ENCODE measurements at places on chromosomes 4 and X.

- no peak for DNase-seq
Measured at GRCh38 chr4:11534623-11535302, 106.1 kb upstream of the HS3ST1 start.

GRCh38 chr4:94827481-94828110 lies 69.8 kb downstream of the BMPR1B start:
- DNase-seq = peak; percentile 83

DNA sequence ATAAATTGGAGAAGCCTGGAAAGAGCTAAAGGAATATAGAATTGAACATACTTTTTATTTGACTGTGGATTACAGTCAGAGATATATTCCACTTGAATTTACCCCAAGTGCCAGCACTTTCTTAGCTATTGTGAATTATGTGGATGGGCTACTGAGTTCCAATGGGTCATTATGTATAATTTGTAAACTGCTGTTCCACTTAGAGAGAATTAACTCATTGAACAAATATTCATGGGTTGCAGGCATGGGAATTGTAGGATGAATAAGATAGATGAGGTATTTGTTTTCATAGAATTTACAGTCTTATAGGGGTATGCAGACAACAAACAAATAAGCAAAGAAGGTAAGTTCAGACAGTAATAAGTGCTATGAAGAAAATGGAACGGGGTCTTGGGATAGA lies 195.7 kb downstream of the SHROOM3 start:
- DNase-seq = peak; percentile 55

GRCh38 chrX:54044877-54045338 lies 635 bp upstream of the PHF8 start:
- DNase-seq = no peak

- no peak for DNase-seq
Measured at GRCh38 chr4:55138367-55138766, 13.0 kb upstream of the KDR start.

GRCh38 chr4:176834531-176834930 lies 41.8 kb upstream of the VEGFC start:
- DNase-seq = no peak

GRCh38 chr4:181597766-181598165 lies 645.4 kb upstream of the TENM3 start:
- DNase-seq = peak; percentile 42

- no peak for DNase-seq
Measured at GRCh38 chr4:136650541-136651277, 881.6 kb downstream of the PCDH18 start.

GRCh38 chrX:118423558-118423957 lies 72.1 kb upstream of the DOCK11 start:
- DNase-seq = no peak

GRCh38 chrX:104854188-104854587 lies 288.2 kb downstream of the IL1RAPL2 start:
- peak; percentile 23 for DNase-seq

DNA sequence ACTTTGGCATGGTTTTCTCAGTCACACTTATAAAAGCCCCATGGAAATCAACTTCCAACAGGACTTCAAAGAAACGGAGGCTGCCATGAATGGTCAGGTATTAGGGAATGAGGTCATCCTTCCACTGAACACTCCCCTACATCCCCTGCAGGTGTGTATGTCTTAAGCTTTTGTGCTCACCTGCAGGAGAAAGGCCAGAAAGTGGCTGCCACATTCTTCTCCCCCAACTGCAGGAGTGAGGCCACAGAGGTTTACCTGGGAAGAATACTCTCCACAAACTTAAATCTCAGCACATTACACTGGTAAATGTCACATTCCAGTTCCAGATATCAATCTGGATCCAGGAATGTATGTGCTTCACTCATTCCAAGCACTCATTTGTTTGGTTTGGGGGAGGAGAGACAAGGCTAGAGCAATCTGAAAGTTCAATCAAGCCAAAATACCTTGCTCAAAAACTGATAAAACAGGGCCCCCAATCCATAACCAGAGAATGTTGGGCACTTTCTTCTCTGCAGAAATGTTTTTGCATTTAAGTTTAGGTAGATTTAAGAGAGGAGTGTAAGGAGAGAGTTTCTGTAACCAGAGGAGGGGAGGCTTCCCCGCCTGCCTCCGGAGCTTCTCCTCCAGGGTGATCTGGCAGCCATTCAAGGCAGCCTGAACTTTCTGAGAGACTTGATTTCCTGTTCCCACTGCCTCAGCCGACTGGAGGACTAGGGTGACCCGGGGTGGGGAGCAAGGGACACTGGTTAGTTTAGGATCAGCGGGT lies 15.4 kb downstream of the FAM9C start:
- DNase-seq = peak; percentile 70

DNA sequence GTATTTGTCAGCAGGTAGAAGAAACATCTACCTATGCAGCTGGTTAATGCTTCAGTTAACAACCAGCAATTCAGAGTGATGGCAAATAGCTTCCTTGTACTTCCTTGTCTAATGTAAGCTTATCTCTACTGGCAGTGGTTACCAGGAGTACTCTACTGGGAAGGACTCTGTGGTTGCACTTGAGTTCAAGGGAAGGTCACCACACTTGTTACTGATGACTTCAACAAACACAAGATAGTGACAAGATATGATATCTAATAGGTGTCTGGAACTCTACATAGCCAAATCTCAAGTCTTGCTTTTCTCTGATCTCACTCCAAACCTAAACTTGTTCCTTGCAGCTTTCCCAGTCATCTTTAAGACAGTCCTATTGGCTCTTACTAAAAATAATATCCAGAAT lies 1644.9 kb upstream of the TENM3 start:
- no peak for DNase-seq

- DNase-seq = no peak
Measured at GRCh38 chr4:13538427-13538973, 5.8 kb downstream of the NKX3-2 start.

DNA sequence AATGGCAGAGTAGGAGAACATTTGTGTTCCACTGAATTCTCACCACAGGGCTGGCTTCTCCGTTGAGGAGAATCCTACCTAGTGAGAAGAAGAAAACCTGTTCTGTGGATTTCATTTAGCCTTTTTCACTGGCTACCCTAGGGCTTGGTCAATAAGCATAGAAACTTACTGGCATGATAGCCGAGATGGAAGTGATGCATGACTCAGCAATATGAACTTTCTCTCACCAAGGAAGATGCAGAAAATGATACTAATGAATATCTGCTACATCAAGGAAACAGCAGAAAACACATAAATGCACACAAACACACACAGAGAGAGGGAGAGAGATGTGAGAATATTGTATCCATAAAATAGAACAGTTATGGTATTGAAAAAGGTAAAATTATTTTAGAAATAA lies 216.3 kb downstream of the HHIP start:
- no peak for DNase-seq

DNA sequence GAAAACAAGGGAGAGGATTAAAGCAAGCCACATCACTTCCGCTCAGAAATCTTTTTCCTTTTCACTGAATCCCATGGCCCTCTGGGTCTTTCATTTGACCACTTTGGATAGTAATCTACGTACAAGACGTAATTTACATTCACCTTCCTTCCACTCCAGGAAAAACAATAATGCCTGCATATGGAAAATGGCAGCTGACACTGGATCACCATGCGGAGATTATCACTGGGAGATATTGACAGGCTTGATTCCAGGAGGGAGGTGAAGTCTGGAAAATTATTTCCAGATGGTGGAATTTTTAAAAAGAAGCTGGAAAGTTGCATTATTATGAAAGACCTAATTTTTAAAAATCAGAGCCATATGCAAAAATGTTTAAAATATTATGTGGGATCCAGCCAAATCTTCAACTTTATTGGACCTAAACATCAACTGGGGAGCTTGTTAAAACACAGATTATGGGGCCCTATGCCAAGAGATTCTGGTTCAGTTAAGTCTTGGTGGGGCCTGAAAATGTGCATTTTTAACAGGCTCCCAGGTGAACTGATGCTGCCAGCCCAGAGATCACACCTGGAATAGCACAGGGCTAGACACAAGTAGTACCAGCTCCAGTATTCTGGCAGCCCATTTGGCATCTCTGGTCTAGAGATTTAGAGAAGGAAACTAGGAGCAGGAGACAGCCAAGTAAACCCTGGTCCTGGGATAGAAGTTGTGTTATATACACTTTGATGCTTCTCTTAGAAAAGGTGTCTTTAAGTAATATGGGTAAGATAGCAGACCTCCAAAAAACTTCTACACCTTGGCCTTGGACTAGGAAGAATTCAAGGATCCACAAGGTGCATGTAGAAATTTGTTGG lies 290.3 kb upstream of the LDB2 start:
- peak; percentile 51 for DNase-seq

DNA sequence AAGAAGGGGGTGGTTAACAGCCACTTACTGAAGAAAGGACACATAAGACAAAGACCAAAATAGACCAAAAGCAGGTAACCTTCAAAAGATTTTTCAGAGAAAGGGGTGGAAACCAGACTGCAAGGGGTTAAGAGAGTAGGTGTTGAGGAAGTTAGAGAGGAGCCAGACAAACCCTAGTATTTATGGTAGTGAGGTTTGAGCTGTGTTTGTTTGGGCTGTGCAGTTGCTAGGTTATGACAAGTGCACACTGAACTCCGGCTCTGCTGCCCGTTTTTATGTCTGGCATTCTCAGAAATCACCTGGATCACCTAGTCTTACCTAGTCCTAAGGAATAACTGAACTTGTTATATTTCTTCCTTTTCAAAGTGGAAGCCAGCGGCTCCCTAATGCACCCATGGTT lies 22.9 kb upstream of the G3BP2 start:
- no peak for DNase-seq

- DNase-seq = peak; percentile 7
Measured at GRCh38 chr4:88107406-88108107, 50.9 kb downstream of the ABCG2 start.

GRCh38 chr4:125021189-125021588 lies 293.6 kb upstream of the FAT4 start:
- no peak for DNase-seq

GRCh38 chr4:177163532-177163931 lies 146.1 kb upstream of the NEIL3 start:
- peak; percentile 65 for DNase-seq

DNA sequence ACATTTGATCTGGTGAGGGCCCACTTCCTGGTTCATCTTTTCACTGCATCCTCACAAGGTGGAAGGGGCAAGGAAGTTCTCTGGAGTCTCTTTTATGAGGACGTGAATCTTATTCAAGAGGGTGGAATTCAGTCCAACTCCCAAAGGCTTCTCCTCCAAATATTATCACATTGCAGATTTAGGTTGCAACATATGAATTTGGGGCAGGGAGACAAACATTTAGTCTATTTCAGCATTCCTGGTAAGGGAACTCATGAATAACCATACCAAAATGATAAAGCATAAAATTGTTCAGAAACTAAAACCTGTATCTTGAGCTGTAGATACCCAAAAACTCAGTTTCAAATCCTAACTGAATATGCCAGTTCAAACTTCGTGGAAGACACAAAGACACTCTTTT lies 246.8 kb downstream of the QDPR start:
- no peak for DNase-seq

- peak; percentile 7 for DNase-seq
Measured at GRCh38 chrX:24153178-24153795, 3.8 kb downstream of the ZFX start.

DNA sequence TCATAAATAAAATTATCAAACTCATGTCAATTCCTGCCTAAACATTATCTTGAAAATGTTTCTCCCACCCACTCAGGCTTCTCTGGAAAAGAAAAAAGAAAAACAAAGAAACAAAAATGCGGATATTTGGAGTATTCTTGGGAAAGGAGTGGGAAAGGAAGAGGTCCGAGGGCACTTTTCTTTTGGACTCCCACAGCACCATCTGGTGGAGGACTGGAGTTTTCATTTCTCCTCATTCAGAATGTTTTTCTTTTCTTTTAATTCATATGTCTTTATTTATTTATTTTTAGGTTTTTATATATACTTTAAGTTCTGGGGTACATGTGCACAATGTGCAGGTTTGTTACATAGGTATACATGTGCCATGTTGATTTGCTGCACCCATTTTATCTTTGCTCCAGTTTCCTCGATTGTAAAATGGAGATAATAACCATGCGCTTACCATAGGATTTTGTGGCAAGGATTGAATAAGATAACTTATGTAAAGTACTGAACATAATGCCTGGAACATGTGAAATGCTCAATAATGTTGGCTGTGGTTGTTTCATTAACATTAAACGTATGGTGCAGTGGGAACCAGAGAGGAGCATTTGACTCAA lies 8.0 kb upstream of the KCNE5 start:
- peak; percentile 20 for DNase-seq

DNA sequence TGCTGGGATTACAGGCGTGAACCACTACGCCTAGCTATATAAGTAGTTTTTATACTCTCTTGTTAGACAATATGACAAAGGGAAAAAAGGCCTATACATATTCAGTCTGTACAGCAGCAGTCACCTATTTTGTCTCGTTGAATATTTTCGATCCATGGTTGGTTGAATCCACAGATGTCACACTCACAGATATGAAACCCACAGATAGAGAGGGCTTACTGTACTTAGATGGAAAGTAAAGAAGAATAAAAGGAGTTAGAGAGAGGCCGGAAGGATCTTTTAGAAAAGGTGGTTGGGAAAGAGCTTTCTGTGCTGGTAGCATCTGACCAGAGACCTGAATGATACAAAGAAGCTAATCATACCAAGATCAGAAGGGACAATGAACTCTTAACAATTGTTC lies 38.3 kb upstream of the SPINK2 start:
- DNase-seq = no peak

DNA sequence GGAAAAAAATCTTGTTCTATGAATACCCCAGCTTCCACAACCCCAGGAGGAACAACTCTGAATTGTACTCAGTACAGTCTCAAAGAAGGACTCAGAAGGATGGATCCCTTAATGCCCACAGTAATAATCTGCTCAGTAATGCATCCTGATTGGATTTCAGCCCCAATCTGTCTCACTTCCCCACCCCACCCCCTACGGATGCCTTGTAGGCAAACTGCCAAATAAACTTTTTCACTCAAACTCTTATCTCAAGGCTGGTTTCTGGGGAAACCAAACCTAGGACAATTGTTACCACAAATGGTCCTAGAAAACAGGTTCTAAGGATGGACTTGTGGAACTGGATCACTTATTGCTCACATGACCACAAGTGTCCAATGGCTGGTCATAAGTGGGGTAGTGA lies 1021.8 kb upstream of the INTU start:
- DNase-seq = no peak

DNA sequence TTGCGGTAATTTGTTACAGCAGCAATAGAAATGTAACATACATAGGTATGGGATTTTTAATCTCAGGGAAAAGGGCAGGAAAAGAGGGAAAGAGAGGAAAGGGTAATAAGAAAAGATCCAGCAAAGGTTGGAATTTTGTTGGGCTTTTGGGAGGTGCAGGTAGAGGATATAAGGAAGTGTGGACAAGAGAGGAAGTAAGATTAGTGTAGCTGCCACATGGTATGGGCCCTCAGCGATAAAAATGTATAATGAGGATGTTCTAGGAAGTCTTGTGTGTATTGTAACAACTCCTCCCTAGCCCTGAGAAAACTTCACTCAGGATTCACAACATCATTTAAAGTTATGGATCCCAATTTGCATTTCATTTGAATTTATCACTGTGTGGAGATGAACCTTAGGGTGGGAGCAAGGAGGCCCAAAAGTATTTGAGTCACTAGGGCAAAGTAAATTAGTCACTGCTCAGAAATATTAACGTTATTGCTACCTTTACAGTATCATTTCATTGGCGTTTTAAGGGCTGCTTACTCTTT lies 2.8 kb upstream of the IL21 start:
- DNase-seq = no peak
